Activated gamma-delta T cell treated with Interleukin-2 at 50 U/mL for 16 hours (primary cell): ENCODE measurements at places on chromosomes 4 and X.
A peak's percentile ranks its signal among the peaks of the same experiment; 100 is the strongest.

DNA sequence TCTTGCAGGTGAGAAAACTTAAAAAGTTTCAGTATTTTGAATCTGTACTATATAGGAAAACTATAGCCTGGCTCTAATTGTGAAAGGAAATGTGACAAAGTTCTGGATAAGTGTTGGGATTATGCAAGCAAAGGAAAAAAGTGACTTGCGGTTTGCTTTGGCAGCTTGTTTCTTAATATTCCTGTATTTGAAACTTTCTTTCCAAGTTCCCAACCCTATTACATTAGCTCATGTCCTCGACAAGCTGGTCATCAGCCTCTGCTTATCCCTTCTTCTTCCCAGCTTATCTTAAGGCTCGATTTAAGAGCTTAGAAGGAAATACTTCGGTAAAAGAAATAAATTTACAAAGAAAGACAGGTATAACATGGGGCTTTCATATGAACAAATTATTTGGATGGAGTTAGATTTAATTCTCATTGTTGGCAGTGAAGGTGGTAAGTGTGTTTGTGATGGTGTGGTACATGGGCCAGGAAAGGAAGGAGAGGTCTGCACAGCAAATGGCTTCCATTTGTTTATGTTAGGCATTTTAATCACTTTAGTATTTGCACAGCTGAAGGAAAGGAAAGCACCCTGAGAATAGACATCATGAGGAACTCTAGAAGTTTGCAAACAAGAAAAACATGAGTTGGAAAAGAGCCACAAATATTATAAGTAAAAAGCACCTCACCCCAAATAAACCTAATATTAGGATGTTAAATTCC, 5.1 kb upstream of the MYOZ2 start:
- DNase-seq, result no peak

GRCh38 chrX:127457161-127457560, 595.0 kb downstream of the ACTRT1 start:
- DNase-seq, result no peak

GRCh38 chr4:7983296-7983695, 43.6 kb upstream of the AFAP1 start:
- DNase-seq, result no peak

DNA sequence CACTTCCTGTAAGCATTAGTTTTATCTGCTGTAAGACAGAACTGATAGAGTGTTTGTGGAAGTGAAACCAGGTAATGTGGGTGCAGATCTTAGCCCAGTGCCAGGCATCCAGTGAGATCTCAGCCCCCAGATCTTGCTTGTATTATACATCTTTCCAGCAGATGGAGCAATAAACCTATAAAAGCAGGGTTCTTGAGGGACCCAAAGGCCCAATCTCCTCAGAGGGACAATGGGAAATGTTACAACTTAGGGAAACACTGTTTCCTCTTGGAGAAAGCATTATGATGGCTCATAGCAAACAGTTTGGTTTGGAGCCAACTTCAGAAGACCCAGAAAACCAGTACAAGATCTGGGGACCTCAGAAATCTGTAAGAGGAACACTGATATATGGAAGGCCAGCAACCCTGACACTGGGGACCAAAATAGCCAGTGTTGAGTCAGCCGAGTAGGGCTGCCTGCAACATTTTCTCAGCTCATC, 206.3 kb downstream of the SLC7A11 start:
- DNase-seq, result no peak

DNA sequence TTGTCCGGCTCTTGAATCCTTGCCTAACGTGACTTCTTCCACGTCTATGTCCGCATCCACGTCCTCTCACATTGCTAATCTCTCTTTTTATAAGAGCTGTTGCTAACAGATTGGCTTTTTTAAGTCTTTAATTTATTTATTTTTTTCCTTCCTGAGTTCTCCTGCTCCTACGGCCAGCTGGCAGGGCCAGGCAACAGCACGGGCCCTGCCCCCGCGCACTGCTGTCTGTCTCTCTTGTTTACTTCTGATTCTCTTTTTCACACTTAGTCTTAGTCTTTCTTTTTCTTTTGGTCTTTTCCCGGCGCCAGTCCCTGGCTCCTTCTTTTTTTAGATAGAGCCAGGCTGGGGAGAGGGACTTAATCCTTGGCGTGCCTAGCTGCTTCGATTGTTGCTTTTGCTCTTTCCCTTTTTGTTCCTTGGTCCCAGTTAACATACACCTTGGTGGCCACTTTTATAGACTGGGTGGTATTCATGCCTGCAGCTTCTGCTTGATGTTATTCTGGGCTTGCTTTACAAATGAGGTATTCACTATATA, 53.2 kb upstream of the RBMX start:
- no peak for DNase-seq

GRCh38 chr4:79253924-79254323, 71.9 kb downstream of the NAA11 start:
- DNase-seq, result no peak

- DNase-seq, result no peak
Observed at GRCh38 chrX:31209005-31209628, 137.3 kb upstream of the FTHL17 start.

DNA sequence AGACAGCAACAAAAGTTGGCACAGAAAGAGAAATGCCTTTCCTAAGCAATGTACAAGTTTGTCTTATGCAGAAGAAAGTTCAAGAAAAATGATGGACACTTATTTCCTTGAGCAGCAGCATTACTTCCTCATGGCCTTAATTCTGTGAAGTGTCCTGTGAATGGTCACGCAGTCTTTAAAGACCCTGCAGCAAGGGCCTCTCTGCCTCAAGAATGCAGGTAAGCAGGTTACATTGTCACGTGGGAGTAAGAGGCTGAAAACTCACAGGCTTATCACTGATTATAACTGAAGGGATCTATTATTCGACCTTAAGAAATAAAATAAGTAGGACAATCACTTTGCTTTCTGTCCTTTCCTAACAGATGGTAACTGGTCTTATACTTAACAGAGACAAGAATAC, 109.1 kb downstream of the ATP8A1 start:
- DNase-seq, result no peak

GRCh38 chr4:5503336-5503936, 204.9 kb downstream of the EVC2 start:
- no peak for DNase-seq

DNA sequence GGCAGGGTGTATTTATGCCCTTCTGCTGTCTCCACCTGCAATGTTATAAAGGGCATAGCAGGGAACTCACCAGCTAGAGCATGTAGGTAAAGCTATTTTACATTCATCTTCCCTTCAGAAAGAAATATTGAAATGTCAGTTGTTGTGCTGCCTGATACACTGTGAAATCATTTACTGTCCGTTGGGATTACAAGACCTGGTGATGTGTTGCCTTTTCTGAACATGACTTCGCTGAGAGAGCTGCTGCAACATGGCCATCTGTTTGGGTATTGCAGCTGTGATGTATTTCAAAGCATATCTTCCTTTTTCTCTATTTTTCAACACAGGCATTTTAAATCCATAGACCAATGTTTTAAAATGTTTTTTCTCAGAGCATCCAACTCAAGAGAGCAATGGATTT, 644.1 kb upstream of the GNPDA2 start:
- DNase-seq, result no peak

DNA sequence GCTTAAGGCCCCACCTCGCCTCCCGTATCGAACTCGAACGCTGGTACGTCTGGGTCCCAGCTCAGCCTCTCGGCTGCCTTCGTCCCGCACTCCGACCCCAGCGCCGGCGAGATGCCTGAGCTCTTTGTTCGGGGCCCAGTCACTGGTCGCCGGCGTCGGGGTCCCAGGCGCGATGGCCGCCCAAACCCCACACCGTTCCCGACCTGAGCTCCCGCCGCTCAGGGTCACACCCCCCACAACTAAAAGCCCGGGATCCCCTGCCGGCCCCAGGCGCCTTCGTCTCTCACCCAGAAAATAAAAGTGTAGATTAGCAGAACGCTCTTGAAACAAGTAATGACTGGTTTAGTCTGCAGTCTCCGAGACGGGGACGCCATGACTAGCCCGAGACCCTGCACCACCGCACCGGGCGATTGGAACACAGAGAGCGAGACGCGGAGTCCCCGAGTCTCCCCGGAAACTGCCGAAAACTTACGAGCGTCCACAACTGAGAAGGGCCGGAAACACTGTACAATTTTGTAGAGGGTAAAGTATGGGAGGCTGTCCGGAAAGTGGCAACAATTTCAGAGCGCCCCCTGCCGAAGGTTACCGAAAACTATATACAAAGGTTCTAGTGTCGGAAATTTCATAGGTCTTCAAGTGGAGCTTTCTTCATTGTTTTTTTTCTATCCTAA, at the start of gene TSPAN6:
Gene TSPAN6 (minus strand): TSS at position 486 of the 671 bp plus-strand sequence. CDS start 112 bp downstream, at position 374.
- peak; percentile 56 for DNase-seq

- DNase-seq, result no peak
Observed at GRCh38 chr4:65805936-65806335, 135.6 kb upstream of the EPHA5 start.

GRCh38 chr4:82543131-82543530, 18.7 kb downstream of the TMEM150C start:
- no peak for DNase-seq

DNA sequence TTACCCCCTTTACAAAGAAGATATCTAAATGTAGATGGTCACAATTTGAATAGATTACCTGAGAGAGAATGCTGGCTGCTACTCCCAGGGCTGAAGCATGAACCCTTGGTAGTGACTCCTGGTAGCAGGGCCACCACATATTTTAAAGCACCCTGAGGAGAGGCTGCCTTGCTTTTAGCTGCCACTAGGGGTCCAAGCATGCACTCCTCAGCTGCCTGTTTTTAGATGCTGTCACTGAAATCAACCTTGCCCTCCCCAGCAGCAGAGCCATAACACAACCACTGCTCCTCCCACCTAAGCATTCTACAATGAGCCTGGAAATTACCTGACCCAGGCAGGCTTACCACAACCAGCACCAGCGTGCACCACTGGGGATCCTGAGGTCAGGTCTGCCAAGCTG, 850.9 kb downstream of the FAM133A start:
- DNase-seq, result no peak

DNA sequence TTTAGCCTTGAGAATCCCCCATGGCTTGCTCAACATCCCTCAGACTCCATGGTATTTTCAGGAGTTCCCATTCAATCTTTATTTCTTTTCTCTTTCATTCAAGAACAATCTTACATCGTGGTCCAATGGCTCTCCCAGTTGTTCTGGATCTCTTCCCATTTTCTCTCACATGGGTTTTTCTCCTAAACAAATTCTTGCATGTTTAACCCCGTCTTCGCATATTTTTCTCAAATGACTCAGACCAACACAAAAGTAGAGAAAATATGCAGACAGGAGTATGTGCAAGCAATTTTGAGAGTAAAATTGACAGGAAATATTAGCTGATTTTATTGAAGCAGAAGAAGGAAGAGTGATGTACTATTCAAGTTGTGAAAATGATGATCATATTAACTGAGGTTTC, 396.4 kb upstream of the TRAM1L1 start:
- DNase-seq, result no peak

DNA sequence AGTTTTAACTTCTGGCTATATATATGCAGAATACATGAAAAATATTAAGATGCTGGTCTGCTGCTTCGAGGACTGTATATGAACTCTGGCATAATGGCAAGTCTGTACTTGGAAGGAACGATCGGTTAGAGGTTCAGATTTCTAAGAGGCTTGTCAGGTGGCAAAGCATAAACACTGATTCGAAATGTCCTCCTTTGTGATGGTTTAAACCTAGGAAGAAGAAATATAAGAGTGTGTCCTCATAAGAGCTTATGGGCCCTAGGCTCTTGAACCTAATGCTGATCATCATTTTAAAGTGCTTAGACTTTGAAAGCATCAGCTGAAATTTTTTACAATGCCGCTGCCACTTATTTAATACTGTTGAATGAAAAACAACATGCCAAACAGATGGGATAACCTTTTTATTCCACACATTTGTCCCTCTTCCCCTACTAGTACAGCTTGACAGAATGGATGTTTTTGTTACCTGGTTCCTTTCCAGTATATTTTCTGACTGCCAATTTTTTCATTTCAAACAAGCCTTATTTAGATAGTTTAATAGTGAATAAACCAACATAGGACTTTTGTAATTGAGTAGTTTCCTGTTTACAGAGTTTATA, 8.8 kb downstream of the SPRY1 start:
- no peak for DNase-seq

DNA sequence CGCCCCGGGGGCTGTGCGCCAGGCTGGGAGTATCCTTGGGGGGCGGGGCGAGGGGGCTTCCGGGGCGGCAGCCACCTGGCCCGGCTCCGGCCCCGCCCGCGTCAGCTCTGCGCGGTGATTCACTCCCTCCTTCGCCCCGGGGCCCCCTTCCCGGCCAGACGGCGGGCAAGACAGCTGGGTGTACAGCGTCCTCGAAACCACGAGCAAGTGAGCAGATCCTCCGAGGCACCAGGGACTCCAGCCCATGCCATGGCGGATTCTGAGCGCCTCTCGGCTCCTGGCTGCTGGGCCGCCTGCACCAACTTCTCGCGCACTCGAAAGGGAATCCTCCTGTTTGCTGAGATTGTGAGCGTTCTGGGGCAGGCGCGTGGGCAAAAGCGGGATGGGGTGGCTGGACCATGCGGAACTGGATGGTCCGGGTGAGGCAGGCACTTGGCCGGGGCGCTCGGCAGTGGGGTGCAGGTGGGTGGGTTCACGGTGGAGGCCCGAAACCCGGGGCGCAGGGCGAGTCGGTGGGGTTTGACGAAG, at the start of gene PLP2:
Gene PLP2 (plus strand): TSS at position 147 of the 528 bp plus-strand sequence. CDS start 103 bp downstream, at position 250.
- peak; percentile 67 for DNase-seq

GRCh38 chrX:11059933-11060332, 51.2 kb upstream of the HCCS start:
- DNase-seq, result no peak

DNA sequence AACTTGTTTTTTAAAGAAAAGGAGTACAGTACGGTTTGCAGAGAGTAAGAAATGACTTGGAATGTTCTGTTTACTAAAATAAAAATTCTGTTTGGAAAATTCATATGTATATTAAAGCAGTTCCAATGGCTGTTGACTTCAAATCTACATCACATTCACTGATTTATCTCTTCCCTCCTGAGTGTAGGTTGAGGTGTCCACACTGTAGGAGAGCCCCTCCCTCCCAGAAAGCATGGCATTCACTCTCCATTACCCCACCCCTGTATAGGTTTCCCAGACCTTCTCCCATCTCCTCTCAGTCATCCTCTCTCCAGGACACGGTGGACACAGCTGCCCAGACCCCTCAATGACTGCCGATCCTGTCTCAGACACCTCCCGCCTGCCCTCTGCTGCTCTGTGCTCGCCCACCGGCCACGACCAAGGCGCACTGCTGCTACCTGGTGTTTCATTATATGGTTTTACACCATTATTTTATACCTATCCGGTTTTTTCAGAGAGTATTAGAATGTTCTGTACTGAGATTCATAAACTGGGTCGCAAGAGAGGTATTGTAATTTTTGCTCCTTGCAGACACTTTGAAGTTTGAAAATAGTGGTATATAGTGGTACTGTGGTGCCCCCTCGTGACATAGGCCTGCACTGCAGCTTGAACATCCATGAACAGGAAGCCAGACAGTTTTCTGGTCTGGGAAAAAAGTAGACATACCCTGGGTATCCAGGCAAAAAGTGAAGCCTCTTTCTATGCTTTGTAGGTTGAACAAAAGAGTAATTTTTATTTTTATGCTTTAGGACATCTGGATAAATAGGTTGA, 38.8 kb upstream of the BEX4 start:
- peak; percentile 50 for DNase-seq
